ENCODE measurements at places on chromosomes 4 and X.

DNA sequence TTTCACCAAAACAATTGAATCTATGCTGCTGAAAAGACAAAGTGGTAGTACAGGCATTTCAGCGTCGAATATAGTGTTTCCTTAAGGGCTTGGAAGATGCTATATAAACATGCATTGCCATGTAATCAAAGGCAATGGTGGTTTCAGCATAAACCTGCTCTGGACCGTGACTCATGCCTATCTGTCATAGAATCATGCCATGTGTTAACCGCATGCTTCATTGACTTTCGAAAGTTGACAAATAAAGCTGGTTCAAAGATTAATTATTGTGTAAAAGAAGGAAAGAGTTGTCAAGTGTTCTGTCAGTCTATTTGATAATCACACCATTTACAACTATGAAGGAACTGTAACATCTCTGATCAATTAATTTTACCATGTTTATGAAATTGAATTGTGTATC lies 83.2 kb downstream of the FUNDC1 start:
- DNase-seq: no peak

DNA sequence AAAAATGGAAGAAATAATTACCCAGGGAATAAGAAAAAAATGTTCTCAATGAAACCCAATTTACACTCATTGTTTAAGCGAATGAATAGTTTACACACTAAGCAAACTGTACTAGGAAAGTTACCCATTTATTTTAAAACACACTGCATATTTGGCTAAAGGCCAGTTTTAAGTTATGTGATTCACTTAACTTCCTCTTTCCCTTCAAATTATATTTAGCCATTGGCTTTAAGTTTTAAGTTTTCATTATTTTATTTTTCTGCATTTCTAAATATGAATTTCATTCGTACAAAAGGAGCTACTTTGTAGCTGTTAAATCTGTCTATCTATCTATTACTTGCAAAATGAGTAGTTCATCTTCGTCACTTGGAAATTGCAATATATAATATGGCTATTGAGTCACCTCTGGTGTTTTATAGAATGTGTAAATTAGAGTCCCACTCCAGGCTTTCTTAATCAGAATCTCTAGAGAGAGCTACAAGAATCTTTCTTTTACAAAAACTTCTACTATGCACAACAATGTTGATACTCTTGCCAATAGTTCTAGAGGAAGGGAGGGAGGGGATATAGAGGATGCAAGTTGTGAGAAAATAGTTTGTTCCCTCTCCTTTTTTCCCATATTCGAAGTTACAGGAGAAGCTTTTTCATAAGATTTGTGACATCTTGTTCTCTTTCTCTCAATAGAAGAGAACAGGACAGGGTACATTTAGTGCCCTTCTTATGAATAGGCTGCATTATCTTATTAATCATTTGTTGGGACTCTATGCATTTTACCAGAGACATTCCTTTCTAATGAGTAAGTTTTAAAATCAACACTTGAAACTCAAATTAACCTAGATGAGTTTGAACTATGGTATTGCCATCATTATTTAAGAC lies 41.8 kb downstream of the SULT1B1 start:
- DNase-seq: no peak

DNA sequence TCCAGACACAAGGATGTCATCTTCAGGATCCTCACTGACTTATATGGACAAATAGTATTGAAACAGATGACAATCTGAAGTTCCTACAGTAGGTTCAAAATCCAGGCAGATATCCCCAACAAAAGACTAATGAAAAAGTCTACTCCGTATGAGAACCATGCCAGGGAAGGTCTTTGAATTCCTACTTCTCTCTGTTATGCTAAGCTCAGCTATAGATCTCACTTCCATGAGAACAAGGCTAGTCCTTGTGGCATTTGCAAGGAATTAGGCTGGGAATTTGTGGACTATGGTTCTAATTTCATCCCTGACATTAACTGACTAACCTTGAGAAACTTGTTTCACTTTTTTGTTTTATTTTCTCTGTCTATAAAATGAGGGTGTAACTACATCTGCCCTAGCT lies 229.8 kb downstream of the IL1RAPL2 start:
- DNase-seq: no peak

DNA sequence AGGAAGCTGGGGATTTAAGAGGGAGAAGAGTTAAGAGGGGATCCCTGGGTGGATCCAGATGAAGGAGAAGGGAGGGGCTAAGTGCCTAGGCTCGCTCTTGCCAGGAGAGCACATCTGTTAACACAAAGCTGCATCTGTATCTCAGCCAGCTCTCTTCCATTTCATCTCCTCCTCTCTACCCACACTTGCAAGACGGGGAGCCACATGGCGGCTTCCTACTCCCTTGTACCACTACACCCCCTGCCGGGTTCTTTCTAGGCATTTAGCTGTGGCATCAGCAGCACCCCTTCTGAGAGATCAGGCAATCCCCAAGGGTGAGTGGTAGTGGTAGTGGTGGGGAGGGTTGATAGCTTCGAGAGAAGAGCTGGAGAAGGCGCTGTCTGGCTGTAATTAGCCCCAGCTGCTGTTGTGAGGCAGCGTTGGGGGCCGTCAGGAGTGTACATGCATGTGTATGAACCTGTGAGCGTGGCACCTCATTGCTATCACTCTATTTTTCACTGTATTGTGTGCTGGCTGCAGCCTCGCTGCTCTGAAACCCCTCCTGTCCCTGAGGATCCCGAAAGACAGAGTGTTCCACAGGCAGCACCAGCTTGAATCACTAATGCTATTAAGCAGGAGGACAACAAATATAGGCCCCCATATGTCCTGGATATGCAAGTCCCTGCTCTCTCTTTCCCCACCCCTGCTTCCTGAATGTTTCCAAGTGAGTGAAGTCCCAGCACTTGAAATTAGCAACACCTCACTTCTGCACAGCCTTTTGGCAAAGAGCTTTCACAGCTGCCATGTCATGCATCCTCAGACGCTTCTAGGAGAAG lies 73.7 kb downstream of the RTL9 start:
- DNase-seq: no peak

- no peak for DNase-seq
Measured at GRCh38 chr4:13635286-13635799, 7.8 kb upstream of the BOD1L1 start.

- DNase-seq: no peak
Measured at GRCh38 chr4:94653984-94654609, 103.7 kb upstream of the BMPR1B start.

DNA sequence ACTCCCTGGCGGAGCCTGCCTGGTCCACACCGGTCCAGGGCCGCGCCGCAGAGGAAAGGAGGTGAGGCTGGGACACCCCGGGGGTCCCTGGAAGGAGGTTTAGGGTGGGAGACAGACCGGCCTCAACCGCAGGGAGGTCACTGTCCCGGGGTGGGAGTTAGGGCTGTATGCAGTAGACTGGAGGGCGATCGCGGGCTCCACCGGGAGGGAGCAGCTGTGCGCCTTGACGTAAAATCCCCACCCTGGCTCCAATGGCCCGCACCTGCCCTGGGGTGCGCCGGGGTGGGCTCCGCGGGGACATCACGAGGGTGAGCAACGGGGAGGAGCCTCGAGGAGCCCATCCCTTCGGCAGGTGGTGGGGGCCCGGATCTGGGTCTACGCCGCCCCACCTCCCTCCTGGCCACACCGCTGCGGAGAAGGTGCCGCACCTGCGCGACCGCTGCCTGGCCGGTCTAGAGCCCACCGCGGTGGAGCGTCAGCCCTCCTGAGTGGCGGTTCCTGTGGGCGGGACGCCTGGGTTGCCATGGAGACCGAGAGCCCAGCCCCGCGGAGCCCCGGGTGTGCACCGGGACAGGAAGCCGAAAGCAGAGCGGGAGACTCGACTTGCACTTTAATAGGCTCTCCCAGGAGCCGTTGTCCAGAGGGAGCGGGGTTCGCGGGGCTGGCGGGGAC lies 105.1 kb downstream of the ADRA2C start:
- no peak for DNase-seq

DNA sequence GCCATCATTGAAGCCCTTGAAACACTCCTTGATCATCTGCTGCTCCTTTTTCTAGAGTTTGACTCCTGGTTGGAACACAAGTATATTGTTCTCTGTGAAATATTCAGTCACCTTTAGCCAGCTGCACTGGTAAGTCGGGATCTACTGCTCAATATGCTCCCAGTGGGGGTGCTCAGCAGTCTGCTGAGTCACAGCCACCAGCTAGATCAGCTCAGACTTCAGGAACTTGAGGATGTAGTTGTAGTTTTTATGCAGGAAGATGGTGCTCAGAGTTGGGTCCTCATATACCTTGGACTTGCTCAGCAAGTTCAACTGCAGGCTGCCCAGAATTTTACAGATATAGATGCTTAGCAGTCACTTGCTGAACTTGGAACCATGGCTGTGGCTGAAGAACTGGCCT lies 202.5 kb upstream of the RPL34 start:
- DNase-seq: no peak

- DNase-seq: no peak
Measured at GRCh38 chr4:110415041-110415440, 60.9 kb upstream of the ENPEP start.

DNA sequence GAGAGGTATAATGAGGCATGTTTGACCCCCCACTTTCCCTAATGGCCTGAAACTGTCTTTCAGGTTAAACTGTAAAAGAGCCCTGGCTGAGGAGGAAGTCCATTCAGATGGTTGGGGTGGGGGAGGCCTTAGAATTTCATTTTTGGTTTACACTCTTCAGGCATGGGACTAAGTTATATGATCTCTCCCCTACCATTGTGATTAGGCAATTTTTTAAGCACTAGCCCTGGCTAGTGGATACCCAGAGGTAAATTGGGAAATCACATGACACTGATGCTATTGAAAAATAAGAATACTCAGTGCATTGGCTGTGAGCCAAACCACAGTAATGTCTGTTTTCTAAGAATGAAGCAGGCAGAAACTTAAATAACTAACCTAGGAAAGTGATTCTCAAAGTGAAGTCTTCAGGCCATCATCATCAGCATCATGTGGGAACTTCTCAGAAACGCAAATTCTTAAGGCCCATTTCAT lies 149.7 kb downstream of the RRAGB start:
- no peak for DNase-seq

DNA sequence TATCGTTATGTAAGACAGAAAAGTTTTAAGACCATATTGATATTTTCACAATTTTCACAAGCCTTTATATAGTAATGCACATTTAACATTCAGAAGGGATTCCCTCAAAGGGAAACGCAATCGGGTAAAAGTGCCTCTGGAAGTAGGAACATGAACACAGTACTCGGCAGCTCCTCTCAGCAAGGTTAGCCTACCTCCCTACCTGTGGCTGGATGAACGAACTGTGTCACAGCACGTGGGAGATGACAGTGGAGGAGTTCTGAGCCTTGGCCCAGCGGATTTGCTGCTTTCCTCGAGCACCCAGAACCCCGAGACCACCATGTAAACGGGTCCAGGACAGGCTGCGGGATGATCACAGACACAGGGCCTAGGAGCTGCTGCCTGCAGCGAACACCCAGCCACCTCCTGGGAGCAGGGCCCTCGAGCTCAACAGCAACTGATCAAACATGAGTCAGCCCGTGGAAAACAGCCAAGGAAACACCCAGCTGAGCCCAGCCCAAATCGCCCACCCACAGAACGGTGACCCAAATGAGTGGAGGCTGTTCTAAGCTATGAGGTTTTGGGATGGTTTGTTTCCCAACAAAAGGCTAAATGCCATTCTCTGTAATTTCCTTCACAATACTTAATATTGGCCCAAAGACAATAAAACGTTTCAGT lies 30.4 kb downstream of the FAT1 start:
- DNase-seq: peak; percentile 91

DNA sequence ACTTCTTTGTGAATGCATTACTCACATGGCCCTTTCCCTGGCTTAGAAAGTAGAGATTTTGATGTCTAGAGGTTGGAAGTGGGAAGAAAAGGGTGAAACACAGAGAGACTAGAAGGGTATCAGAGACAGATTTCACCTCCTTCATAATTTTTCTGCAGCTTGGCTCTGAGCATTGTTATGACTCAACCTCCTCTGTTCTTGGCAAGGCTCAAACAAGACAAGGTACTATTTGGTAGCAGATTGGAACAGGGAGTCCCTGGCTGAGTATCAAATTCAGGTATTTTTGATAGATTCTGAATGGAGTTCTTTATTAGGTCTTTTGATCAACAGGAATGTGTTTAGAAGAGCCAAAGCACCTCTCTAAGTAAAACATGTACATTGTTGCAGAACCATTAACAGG lies 146.3 kb upstream of the CHRDL1 start:
- DNase-seq: no peak

DNA sequence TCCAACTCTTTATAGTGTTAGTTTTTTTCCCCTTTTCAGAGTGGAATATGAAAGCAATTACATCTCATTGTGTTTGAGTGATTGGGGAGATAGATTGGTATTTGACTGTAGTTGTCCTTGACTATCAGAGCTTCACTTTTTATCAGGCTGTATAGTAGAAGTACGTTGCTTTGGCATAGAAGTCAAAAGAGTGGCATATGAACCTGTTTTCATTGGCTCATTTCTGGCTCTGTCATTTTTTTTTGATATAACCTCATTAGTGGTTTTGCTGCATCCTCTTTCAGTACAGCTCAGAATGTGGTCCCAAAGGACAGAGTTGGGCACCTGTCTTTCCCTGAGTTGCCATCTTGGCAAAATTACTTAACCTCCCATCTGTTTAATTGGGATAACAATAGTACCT lies 1.4 kb downstream of the TMA16 start:
- DNase-seq: no peak

DNA sequence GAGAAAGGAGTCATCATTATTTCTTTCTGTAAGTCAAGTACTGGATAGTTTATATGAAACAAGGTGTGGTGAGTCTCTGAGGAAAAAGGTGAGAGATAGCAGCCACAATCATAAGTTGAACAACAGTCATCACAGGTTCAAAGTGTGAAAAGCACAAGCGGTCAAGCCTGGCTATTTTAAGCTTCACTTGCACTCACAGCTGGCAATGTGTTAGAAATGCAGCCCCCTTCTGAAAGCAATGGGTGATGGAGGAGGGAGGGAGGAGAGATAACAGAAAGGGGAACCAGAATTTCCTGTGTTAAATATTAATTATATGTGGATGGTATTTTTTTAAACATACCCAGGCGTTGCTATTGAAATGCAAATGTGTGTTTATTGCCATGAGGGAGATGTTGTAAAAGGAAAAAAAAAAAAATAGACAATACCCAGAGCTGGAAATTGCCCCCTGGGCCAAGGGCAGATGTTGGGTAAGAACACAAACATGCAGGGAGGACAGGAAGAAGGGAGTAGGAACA lies 26.9 kb upstream of the BMP3 start:
- DNase-seq: no peak

GRCh38 chr4:168724243-168724642 lies 227.4 kb downstream of the PALLD start:
- DNase-seq: no peak

- DNase-seq: no peak
Measured at GRCh38 chr4:122117743-122118142, 34.4 kb upstream of the BLTP1 start.

DNA sequence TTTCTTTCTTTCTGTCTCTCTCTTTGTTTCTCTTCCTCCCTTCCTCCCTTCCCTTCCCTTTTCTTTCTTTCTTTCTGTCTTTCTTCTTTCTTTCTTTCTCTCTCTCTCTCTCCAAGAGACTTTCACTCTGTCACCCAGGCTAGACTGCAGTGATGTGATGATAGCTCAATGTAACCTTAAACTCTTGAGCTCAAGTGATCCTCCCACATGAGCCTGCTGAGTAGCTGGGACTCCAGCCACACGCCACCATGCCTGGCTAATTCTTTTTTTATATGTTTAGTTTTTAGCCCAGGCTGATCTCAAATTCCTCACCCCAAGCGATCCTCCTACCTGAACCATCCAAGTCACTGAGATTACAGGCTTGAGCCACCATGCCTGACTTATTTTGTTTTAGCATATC lies 64.3 kb upstream of the EMCN start:
- no peak for DNase-seq

Data from aorta (tissue), 5 donors.